Ecto neural progenitor cell (in vitro differentiated cells): ENCODE measurements at places on chromosomes 1 and 21.

DNA sequence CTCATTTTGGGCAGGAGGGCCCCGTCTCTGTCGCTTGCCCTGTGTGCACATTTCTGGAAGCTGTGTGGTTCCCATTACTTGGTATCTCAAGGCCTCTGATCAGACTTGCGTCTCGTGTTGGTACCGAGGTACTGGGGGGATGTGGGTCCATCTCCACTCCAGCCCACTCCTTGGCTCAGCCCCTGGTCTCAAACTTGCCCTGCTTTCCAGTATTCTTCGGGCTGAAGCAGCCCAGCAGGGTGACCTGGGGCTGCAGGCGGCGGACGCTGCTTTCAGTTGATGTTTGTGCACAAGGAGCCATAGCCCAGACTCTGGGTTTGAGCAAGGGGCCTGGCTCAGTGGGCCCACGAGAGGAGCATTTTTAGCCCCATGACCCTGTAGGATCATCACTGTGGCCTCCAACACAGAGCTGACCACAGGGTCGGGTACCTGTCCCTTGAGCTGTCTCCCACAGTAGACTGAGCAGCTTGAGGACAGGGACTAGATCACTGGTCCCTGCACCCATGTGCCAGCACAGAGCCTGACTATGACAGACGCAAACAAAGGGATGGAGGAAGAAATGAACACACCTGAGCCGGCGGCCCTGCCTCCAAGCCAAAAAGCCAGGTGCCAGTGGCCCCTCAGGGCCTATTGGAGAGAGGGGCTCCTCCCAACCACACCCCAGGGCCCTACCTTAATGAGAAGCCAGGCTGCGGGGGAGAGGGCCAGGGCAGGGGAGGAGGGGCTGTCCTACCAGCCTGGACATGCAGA, 46.8 kb downstream of the CHD5 start:
- DNase-seq: no peak

DNA sequence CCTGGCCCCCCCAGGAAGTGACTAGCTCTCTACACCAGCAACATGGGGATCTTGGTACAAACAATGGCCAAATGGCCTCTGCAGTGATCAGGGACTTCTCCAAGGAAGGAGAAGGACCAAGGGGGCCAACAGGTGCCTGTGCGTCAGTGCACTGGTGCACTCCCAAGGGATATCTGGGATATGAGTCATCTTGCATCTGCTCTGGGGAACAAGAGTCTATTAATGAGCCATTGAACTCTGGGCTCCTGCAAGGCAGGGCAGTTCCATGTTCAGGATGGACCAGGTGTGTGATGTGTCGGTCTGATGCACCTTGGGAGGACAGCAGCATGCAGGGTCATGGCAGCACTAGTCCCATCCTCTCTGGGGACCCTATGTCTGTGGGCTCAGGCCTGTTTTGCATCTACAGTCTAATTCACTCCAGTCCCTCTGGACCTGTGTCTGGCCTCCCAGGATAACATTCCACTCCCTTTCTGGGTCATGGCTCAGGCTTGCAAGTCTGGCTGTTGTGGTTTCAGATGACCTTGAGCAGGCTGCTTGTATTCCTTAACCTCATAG, 125.3 kb downstream of the TRABD2B start:
- no peak for DNase-seq

- DNase-seq: no peak
These were observed 161.6 kb downstream of the GLUL start for GRCh38 chr1:182229921-182230491.

- no peak for DNase-seq
These were observed 249.4 kb upstream of the AJAP1 start for GRCh38 chr1:4404854-4405590.

DNA sequence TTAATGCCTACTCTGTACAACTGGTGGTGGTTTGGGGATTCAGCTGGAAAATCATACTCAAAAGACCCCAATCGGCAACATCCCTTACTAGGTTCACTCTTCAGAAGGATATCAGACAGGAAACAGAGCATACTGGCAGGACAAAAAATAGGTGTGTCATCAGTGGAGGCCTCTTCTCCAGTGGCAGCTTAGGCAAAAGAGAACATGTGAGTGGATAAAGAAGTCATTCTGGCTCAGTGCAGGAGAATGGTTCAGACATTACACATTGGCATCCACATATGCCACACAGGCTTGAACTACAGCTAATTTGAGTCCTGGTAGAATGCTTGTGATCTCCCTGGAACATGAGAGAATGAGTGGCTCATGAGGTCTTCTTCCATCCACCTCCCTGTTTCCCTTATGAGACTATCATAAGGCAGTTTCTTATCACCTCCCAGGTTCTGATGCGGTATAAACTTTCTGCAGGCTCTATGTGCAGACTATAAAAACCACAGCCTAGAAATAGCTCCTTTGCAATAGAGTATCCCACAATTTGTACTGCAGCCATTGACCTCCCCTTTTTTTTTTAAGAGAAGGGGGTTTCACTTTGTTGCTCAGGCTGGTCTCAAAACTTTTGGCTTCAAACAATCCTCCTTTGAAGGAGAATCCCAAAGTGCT, 24.7 kb downstream of the VAMP4 start:
- no peak for DNase-seq

GRCh38 chr1:202036595-202037387, 26.4 kb downstream of the ELF3 start:
- DNase-seq: no peak

DNA sequence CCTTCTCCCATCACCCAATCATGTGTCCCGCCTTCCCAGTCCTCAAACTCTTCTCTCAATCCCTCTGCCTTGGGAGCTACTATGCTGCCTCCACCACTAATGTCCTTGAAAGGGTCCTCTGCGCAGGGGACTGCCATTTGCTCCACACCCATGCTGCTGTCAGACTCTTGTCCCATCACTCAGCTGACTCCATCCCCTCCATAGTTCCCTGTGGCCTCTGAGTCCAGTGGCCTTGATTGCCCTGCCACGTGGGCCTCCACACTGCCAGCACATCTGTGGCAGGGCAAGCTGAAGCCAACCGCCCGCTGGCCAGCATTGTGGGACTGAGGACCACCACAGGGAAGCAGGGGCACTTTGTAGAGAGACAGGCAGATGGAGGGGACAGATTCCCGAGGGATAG, 1.3 kb upstream of the TNNT2 start:
- DNase-seq: no peak

- no peak for DNase-seq
These were observed 994.9 kb downstream of the ADGRL2 start for GRCh38 chr1:82795508-82796149.

GRCh38 chr21:45555251-45555556, 13.0 kb upstream of the SLC19A1 start:
- DNase-seq: no peak

- no peak for DNase-seq
These were observed 318.2 kb upstream of the CAMK1G start for GRCh38 chr1:209265301-209265700.

DNA sequence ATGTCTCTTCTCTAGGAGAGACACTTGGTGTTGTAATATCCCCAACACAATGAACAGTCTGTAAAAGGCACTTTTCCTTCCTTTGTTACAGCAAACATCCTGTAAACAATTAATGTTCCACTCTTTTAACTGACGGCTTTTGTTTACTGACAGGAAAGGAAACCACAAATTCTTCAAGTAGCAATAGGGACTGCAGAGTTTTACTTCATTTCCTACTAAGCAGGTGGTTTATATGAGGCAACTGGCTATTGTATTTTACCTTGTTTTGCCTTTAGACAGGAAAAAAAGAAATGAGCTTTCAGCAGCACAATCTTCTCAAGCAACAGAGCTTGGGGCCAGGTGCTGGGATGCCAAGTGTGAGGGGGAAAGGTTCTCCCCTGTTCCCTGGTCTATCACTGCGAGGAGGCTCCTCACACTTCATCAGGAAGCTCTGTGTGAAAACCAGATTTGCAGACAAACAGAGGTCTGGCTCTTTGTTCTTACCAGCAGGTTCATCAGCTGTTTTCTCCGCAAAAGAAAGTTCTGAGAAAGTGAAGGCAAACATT, 51.2 kb downstream of the SIPA1L2 start:
- DNase-seq: no peak

DNA sequence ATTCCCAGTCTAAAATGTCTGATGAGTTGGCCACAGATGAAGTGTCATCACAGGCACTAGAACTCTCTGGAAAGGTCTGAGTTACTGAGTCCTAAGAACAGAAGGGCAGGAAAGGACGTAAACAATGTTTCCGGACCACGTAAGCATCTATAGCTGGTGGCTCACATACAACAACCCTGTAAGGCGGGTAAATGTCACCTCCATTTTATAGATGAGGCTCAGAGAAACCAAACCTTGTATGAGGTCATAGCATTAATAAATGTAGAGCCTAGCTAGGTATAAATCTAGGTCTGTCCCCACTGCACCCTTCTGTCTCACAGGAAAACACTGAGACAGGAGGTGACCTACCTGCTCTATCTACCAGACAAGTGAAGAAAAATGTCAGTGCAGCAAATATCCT, 86.6 kb downstream of the CSMD2 start:
- DNase-seq: no peak
